ENCODE measurements at places on chromosomes 3 and 15.

GRCh38 chr15:93610944-93611343, 521.9 kb upstream of the RGMA start:
- DNase-seq: no peak

GRCh38 chr15:53910236-53910849, 67.9 kb upstream of the UNC13C start:
- DNase-seq: no peak

- DNase-seq: no peak
Measured at GRCh38 chr15:101176625-101177024, 75.2 kb downstream of the CHSY1 start.

DNA sequence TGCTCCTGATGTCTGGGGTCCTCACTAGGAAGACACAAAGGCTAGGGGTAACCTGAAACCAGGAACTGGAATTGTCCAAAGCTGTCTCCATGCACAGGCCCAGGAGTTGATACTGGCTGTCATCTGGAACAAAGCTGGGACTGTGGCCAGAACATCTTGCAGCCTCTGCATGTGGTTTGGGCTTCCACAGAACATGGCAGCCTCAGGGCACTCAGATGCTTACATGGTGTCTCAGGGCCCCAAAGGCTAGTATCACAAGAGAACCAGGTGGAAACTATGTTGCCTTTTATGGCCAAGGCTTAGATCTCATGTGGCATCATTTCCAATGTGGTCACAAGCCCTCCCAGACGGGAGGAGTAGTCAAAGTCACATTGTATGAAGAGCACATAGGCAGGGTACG, 335.2 kb upstream of the TRIM42 start:
- DNase-seq: no peak

DNA sequence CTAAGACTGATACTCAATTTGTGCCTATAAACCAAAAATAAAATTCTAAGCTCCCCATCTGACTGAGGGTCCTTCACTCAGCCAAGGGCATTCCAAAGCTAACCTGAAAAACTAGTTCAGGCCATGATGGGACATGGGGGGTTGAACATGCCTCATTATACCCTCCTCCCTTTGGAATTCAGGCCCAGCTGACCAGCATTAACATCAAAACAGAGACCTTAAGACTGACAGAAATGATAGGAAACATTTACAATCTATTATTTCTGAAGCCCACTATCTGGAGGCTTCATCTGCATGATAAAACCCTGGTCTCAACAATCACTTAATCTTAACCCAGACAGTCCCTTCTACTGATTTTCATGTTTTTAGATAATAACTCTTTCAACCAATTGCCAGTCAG, 140.4 kb downstream of the ANO10 start:
- DNase-seq: no peak

- no peak for DNase-seq
Measured at GRCh38 chr15:51982770-51983103, 11.2 kb upstream of the LEO1 start.

- DNase-seq: no peak
Measured at GRCh38 chr15:29278436-29279105, 8.9 kb upstream of the NSMCE3 start.

GRCh38 chr15:99176757-99177156, 71.9 kb downstream of the SYNM start:
- no peak for DNase-seq

DNA sequence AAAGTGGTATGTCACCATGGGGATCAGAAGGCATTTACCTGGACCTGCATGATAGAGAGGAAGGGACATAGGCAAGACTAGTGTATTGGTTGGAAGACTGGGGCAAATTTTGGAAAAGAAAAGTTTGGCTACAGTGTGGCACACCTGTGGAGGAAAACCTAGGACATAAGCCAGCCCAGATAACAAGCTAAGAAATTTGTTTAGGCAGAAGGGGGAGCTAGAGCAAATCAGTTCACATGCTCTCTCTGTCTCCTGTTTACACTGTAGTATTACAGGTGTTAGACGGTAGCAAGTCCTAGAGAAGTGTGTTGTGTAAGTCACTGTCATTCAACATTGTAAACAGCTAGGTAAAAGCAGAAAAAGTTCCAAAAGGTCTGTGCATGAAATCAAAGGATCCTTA, 11.9 kb upstream of the ALDH1A2 start:
- no peak for DNase-seq

DNA sequence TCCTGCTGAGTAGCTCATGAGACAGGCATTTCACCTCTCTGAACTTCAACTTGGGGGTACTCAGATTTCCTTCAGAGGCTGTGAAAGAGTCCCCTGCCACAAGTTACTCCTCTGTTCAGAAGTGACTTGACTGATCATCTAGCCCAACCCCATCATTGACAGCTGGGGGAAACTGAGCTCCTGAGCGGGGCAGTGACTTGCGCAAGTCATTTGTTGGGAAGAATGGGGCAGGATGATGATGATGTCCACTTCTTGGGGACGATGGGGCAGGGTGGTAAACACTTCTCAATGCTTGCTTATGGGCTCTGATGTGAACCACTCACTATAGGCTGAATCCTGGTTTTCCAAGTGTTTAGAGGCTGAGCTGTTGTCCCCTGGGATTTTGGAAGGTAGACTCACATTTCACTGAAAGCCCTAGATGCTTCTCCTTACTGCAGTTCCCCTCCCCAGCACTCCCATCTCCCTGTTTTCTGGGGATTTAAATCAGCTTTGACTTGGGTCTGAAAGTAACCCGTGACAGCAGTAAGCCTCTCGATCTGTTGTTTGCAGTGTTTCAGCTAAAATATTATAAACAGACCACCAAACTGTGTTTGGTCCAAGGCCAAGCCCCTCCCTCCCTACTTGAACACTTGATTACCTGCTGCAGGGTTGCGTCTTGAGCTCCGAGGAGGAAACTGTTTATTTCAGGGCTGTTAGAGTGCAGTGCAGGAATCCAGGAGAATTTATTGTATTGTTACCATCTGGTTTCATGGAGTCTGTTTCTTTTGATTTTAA, 25.1 kb downstream of the SMAD3 start:
- no peak for DNase-seq

- DNase-seq: no peak
Measured at GRCh38 chr15:41394924-41395323, 7.4 kb downstream of the NDUFAF1 start.

- no peak for DNase-seq
Measured at GRCh38 chr15:101039461-101039860, 120.3 kb downstream of the LRRK1 start.

DNA sequence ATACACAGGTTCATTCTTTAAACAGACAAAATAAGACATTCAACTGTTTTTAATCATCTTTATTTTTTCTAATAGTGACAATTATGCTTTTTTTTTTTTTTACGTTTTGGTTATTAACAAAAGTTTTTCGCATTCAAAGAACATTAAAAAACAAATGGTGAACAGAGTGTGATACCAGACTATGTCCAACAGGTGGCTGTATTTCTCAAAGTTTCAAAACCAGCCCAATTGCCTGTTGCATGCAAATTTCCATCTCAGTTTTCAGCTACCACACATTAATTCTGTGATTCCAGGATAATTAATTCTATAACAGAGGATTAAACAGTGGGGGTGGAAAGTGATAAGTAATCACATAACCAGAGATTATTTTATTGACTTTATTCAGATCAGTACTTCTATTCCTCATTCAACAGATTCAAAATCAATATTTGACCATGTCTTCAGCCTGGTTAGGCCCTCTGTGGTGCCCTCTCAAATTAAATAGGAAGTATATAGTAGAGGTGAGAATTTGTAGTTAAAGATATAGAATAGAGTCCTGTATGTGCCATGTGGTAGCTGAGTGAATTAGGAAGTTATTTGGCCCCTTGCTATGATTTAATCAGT, 122.2 kb upstream of the DCBLD2 start:
- DNase-seq: no peak

DNA sequence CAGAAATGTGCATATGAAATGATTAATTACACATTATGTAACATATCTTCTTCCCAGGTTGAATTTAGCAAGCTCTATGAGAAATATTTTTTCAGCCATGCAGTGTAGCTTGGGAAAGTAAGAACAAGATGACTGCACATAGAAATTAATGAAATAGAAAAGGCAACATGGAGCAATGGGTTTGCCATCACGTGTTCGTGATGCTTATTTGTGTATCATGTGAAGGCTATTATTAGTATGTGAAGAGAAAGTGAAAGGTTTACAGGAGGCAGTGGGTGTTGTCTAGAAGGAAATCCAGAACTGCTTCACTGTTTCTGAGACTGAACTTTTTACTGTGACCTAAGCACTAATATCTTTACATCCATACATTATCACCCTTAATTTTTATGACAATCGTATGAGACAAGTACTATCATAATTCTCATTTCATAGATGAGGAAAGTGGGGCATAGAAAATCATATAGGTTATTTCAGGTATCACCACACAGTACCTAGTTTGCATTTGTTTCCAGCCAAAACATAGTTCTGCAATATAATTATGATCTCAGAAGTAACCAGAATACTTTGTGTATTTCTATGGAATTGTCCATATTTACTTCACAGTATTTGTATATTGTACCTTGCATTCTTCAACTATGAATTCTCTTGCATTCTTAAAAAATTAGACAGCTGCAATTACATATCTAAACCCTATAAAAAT, 14.9 kb downstream of the SERPINI1 start:
- DNase-seq: no peak

DNA sequence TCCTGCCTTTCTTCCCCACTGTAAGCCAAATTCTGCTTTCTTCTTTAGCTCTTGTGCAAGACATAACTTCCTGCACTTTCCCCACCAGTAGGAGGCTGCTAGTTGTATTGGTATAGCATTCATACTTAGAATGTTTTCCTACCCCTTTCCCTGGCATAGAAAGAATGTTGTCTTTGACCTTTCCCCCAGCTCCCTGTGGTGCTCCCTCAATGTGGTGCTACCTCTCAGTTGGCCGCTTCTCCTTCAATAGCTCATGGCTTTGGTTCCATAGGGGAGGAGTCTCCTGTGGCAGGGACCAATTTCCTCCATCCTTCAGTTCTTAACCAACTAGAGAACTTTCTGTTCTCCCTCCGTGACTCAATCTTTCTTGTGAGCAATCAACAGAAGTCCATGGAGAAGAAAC, 67.5 kb upstream of the AKAP13 start:
- no peak for DNase-seq

- DNase-seq: no peak
Measured at GRCh38 chr3:60238550-60238949, 1012.7 kb downstream of the FHIT start.

DNA sequence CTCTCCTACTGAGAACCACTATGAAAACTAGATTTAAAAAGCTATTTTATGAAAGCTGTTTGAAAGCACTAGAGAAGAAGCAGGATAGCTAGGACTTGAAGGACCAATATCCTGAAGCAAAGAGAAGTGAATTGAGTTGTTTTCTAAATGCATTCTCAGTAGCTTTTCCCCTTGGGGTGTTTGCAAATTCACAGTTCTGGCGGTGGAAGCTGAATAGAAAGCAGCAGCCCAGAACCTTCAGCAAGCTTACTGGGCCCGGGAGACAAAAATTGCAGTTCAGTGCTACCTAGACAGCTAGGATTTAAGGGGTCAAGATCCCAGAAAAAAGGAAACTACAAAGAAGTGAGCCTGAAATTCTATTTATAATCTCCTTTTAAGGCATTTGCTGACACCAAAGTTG, 31.3 kb upstream of the ANP32A start:
- no peak for DNase-seq

DNA sequence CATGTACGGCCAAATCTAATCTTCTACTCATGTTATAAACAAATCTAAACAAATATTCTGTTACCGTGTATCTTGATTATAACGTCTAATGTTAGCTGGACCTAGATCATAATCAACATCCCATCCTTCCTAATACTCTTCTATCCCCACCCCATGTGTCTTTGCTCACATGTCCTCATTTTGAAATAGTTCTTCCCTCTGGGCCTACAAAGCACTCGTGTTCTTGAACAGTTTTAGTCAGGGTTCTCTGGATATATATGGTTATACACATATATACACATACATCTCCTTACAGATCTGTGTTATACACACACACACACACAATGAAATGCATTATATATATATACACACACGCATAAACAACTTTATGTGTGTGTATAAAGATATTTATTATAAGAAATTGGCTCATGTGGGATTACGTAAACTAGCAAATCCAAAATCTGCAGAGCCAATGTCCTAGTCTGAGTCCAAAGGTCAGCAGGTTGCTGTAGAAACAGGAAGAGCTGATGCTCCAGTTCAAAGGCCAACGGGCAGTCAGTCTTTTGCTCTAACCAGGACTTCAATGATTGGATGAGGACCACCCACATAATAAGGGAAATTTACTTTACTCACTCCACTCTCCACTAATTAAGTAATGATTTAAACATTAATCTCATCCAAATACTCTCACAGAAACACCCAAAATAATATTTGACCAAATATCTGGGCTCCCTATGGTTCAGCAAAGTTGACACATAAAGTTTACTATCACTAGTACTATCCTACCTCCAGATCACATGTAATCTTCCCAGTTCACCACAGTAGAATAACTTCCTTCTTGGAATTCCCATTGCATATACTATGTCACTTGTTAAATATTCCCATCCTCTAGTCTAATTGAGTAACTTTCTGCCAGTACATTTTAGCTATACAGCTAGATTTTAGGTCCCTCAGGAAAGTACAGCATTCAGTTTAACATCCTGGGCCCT, 450.0 kb downstream of the ROBO1 start:
- DNase-seq: no peak

DNA sequence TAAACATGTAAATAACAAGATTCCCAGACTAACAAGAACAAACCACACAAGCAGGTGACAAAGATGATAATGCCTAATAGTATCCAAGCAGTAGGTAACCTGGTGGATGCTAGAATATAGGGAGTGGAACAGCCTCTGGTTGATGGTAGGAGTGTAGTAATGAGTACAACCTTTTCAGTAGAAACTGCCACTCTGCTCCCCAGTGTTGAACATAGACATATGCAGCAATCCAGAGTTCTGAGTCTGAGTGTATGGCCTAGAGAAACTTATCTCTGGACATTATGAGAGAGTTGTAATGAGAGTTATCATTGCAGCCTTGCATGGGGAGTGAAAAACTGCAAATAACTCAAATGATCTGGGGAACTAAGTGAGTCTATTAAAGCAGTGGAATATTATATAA, 76.1 kb upstream of the ACAD9 start:
- DNase-seq: no peak

GRCh38 chr15:82774496-82774895, 31.4 kb downstream of the FSD2 start:
- DNase-seq: no peak

DNA sequence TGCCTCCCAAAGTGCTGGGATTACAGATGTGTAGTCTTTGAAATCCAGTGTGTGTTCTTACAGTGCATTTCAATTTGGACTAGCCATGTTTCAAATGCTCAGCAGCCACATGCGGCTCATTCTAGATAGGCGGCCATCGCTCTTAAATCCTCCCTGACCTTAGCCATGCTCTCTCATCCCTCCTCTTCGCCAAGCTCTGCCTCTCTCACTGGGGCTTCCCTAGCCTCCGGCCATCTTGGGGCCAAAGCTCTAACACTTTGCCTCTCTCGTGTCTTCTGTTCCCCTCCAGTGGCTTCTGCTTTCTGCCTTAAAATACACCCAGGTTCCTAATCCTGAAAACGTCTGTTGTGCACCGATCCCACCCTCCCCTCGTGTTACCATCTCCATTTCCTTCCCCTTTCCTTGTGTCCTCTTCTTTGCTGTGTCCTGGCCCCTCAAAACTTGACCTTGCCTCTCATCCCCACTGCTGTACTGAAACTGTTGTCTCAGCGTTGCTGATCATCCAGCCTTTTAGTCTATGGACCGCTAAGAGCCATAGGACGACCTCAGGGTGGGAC, 1.4 kb upstream of the GHRL start:
- DNase-seq: no peak
